ENCODE measurements at places on chromosomes 1 and 21.

DNA sequence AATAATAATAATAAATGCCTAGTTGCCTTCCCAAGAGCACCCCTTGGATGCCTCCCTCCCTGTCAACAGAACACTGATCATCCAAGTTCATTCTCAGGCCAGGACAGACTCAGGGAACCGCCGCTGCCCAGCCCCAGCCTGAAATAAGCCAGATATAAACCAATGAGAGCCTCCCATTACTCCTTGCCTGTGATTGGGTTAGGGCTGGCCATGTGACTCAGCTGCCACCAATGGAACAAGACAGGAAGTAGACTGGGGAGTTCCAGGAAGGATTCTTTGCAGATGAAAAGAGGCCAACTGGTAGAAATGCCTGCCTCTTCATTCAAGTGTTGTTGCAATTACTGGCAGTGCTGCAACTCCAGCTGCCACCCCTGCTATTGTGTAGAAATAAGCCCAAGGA is 146.4 kb upstream of the TIAM1 start:
- peak; percentile 50 for DNase-seq

GRCh38 chr1:233080286-233080685 is 129.9 kb downstream of the NTPCR start:
- DNase-seq: no peak

GRCh38 chr1:83928396-83928795 is 70.5 kb downstream of the TTLL7 start:
- no peak for DNase-seq

DNA sequence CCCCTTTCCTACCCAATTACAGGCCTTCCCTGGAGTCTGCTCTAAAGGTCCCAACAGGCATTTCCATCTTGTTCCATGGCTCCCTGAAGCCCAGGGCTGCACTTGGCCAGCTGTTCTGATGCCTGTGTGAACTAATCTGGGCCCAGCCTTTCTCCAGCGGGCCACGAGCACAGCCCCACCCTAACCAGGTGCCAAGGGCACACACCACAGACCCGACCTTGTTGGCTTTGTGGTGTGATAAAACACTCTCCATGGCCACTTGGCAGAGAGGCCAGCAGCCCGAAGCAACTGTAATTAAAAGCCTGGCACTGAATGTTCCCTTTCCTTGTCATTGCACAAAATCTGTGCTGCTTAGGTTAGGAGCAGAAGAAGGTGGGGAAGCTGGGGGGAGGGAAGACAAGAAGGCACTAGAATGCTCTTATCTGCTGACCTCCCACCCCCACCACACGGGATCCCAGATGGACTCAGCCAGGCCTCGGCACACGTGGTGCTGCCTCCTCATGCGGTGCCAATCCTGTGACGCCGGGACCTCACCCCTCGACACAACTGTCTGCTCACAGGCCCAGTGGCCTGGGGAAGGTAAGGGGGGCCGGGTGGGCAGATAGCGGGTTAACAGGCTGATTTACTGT is 9.9 kb downstream of the HCRTR1 start:
- peak; percentile 90 for DNase-seq

DNA sequence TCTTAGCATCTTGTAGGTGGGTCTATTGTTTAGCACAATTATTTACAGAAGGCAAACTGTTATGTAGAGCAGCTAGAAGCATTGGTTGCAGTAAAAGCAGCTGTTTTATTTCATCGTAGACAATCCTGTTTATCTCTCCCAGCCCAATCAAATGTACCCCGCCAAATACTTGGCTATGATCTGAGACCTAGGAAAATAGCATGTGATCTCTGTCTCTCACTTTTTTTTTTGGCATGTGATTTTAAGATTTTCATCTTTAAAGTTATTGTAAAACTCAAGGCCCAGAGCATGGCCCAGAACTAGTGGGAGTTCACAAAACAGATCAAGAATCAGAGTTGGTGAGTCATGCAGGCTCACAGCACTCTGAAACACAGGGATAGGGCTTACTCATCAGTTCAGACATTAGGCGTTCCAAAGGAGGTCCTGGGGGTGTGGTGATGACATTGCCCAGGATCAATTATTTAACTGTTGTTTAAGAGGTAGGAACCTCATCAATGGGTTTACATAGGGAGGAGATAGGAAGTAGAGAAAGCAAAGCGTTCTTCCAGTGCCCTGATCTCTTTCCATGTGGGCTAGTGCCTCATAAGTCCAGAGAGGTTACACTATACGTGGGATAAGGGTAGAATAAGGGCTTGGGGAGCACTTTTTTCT is 40.2 kb downstream of the TBX19 start:
- no peak for DNase-seq

- DNase-seq: no peak
These were observed 84.2 kb downstream of the LACTBL1 start for GRCh38 chr1:22888320-22889075.

DNA sequence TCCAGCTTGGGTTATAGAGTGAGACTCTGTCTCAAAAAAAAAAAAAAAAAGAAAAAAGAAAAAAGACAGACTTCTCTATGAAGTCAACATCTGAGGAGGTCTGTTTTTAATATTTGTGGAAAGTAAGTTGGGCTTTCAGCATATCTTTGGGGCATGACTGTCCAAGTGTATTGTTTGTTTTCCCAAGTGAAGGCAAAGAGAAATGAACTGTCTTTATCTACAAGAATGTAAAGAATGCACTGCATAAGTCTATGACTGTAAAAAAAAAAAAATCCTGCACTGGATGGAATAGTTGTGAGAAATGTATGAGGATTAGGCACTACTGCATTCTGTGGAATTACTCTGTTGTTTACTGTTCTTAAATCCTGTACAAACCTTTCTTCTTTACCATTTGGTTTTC is 45.6 kb upstream of the TMEM61 start:
- DNase-seq: no peak

- no peak for DNase-seq
These were observed 59.7 kb downstream of the KANK4 start for GRCh38 chr1:62259551-62259950.

GRCh38 chr21:39661121-39661520 is 48.4 kb downstream of the B3GALT5 start:
- no peak for DNase-seq

- DNase-seq: no peak
These were observed 710 bp upstream of the PALMD start for GRCh38 chr1:99645203-99645602.

DNA sequence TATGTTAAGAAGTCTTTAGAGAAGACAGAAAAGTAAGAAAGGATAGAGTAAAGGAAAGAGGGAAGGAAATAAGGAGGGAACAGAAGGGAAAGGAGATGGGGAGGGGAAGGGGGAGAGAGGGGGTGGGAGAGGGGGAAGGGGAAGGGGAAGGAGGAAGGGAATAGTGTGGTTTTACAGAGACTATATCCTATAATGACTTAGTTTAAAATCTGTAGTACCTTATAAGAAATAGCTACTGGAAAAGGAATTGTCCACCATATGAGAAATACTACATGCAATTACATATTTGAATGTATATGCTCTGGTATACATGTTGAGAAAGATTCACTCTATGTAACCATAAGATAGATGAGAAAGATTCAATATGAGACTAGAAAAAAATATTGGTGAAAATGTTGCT is 1042.3 kb downstream of the BRINP3 start:
- DNase-seq: no peak

DNA sequence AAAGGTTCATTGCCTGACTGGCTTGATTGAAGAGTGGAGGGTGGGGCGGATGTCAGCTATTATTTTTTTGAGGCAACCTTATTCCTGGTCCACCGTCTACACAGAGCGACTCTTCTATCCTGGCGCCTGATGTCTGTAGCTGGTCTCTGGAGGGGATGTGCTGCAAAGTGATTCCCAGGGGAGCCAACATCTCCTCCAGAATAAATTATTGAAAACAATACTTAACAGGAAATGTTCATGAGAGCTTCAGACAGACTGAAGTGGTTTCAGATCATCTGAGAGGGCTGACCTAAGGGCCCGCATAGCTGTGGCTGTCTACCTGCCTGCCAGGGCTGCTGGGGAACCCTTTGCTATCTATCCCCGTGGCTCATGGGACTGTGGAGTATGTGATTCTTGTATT is 66.7 kb downstream of the TEX35 start:
- DNase-seq: peak; percentile 4

DNA sequence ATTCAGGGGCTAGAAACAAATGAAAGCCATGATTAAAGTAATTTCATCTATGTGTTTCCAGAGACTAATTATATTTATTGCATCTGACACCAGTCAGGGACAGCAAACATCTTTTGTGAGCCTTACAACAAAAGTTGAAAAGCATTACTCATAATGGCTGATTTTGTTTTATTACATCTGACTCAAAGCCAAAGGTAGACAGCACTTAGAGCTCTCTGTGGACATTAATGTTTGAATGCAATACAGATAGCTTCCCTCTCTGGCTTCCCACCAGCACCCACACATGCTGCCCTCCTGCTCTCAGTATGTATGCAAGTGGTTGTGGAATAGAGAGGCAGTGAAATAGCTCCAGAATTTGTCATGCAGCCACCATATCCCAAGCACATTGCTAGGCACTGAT is 198.7 kb downstream of the SETD4 start:
- DNase-seq: no peak

GRCh38 chr21:41459884-41460534 is 34.0 kb downstream of the MX1 start:
- no peak for DNase-seq

DNA sequence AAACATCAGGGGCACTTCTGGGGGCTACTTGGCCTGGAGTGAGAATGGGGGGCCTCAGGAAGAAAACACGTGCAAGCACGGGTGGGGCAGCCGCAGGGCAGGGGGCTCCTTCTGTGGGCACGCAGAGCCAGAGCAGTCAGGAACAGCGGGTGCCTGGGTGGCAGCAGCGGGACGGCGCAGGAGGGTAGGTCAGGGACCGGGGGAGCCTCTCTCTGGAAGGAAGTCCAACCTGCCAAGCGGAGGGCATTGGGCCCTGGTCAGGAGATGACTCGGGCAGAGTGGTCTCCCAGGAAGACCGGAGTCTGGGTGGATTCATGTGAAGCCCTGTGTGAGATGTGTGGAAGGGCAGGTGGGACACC is 27.1 kb downstream of the CTNNBIP1 start:
- DNase-seq: no peak

DNA sequence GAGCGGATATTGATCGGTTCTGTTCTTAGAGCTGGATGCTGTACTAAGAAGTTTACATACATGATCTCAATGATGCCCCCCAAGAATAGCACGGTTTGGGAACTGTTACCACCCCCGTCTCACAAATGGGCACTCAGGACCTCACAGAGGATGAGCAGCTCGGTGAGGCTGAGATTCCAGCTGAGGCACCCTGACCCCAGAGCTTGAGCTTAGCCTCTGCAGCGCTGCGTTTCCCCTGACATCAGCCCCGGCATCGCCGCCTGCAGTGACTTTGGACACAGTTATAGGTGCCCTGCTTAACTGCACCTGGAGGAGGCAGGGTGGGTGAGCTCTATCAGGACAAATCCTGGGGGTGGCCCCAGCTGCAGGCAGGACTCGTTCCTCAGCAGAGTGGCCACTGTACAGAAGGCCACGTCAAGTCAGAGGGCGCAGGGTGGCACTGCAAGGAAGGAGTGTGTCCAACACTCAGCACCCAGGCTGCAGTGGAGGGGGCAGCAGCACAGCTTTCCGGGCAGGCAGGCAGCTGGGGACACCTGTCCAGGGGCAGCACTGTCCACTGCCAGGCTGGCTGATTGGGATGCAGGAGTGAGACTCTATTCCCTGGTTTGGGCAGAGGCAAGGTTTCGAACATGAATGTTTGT is 65.8 kb upstream of the ABCG1 start:
- no peak for DNase-seq

DNA sequence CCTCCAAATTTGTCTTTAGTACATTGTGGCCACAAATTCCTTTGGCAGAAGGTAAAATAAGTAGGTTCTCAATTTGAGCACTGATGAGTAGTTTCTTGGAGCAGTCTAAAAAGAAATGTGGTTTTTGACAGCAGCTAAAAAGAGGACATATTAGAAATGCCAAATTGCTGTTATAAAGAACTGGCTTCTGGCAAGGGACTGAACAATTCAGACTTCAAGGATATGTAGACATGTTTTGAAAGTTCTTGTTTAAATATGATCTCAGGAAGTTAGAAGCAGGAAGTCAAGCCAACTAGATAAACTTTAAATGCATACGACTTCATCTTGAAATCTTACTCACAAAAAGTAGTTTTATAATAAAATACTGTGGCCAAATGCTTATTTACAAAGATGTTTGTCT is 18.8 kb downstream of the C1orf52 start:
- DNase-seq: no peak

- no peak for DNase-seq
These were observed 24.9 kb downstream of the DIP2A start for GRCh38 chr21:46483300-46484295.

- no peak for DNase-seq
These were observed 824.8 kb downstream of the ADGRL2 start for GRCh38 chr1:82625537-82625936.

- no peak for DNase-seq
These were observed 14.5 kb downstream of the AXDND1 start for GRCh38 chr1:179380299-179380698.

DNA sequence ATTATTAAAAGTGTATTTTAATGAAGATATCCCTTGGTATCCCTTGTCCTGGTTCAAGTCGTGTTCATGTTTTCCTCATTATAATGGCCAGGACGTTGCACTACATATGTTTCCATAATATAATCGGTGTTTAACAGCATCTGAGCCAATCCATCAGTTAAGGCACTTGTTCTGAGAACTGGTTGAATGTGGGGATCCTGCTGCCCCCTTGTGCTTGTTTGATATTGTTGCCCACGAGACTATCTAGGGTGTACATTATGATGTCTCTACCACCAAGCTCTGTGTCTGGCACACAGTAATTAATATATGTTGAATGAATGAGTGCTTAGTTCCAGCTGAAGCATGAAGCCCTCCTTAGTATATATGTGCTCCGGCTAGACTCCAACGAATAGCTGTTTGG is 193.0 kb downstream of the CACNA1E start:
- DNase-seq: peak; percentile 57

DNA sequence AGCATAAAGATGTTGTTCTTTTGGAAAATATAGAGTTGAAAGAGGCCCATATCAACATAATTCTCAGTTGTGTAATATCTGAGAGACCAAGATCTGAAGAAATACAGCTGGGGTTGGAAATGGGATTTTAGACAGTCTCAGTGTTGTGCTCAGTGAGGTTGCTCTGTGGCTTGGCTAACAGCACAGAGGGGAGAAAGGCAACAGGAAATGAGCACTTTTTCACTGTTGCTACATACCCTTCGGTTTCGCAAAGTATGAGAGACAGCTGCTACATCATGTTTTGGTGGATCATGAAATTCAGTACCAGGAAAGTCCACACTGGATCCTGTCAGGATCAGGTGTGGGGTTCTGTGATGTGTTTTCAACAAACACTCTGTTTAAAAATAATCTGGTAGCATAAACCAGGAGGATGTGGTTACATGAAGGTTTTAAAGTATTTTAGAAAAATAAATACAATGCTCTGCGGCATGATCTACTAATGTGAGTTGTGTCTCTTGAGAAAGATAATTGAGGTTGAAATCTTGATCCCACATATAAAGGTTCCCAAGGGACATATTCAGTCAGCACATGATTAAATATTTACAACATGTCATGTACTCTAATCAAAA is 7.0 kb upstream of the GPR88 start:
- DNase-seq: no peak

Data from NCI-H524 (cell line).